ENCODE measurements at places on chromosomes 7 and 10.

DNA sequence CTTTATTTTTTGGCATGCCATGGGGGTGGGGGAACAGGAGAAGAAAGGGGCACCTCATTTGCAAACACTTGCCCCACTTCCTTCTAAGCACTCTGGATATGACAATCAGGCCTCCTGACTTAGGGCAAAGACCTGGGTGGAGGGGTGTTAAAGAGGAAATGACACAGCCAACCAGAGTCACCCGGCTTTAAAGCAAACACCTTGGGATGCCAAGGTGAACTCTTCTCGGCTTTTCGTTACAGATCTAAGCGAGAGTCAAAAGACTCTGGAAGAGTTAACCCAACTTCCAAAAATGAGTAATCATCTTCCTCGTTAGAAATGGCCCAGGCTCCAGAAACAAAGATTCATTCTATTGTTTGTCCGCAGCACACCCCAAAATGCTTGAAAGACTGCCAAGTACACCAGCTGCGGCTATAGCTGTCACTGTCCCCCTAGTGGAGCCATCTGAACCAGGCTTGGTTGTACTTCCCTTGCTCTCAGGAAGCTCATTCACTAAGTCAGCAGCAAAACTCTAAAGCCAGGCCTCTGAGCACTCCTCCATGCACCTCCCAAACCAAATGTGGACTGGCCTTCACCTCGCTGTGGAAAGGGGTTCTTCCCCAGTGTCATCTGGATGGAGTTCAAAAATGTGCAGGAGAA lies 24.8 kb downstream of the FAM53B start:
- peak; percentile 53 for DNase-seq

DNA sequence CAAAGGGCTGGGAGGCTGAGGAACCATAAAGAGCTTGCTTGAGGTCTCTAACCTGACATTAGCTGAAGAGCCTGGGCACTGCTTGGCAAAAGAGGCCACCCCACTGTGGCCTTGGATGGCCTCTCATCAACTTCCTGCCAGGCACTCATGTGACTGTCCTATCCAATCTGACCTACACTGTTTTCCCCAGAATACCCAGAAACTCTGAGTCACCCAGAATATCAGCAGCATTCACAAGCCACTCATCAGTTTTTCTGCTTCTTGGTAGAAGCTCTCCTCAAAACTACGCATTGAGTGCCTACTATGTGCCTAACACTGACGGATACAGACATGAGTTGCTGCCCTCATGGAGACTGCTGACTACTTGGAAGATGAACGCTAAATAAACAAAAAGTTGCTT lies 4.1 kb upstream of the NT5C2 start:
- peak; percentile 56 for DNase-seq

DNA sequence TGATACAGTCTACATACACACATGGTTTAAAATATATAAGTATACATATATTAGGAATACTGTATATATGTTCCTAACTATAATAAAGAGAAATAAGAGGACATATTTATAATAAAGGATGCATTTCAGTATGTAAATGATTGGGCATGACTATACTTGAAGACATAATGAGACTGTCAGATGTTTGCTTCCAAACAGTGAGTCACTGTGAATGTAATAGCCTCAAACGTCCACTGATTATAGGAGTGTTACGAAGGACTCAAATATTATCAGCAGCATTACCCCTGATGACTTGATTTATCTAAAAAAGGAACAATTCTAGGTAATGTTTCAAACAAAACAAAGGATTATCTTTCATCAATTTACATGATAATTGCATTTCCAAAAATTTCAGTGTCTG lies 39.9 kb upstream of the NRBF2 start:
- DNase-seq = peak; percentile 10

- DNase-seq = no peak
Observed at GRCh38 chr7:137513091-137513490, 169.6 kb upstream of the PTN start.
